ENCODE measurements at places on chromosomes 3 and 15.

- DNase-seq, result no peak
These were observed 34.0 kb upstream of the TNFAIP8L3 start for GRCh38 chr15:51128701-51129100.

GRCh38 chr3:125072749-125073389, 17.1 kb upstream of the HEG1 start:
- no peak for DNase-seq

- no peak for DNase-seq
These were observed 17.5 kb downstream of the FHIT start for GRCh38 chr3:61233746-61234145.

DNA sequence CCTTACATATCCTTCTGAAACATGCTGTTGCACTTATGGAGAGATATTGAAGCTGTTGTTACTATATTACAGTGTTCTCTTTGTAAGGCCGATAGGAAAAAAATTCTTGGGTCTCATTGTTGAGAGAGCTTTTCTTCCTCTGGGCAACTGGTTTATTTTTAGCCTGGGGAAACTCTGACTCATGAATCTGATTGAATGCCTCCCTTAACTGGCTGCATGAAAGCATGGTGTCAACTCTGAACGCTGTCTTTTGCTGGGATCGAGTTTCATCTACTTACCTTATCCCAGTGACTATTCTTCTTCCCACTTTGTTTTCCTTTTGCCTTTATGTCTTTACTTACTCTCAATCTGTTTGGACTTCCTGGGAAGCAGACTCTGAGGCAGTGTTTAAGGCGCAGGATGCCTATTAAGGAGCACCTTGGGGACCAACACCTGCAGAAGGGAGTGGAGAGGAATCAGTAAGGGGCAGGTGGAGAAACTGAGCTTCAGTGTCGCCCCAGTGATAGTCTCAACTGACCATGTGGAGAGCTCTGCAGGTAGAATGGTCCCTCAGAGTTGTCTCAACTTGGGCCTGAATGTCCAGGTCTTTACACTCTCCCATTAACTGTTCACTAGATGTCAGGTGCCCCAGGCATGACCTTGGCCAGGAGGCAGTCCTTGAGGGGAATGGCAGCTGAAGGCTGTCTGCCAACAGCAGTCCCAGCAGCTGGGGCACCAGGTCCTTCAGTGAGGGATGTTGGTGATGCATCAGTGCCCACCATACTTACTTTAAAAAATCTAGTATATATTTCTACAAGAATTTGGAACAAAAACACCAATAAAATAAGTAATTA, 88.9 kb upstream of the CCNL1 start:
- no peak for DNase-seq

DNA sequence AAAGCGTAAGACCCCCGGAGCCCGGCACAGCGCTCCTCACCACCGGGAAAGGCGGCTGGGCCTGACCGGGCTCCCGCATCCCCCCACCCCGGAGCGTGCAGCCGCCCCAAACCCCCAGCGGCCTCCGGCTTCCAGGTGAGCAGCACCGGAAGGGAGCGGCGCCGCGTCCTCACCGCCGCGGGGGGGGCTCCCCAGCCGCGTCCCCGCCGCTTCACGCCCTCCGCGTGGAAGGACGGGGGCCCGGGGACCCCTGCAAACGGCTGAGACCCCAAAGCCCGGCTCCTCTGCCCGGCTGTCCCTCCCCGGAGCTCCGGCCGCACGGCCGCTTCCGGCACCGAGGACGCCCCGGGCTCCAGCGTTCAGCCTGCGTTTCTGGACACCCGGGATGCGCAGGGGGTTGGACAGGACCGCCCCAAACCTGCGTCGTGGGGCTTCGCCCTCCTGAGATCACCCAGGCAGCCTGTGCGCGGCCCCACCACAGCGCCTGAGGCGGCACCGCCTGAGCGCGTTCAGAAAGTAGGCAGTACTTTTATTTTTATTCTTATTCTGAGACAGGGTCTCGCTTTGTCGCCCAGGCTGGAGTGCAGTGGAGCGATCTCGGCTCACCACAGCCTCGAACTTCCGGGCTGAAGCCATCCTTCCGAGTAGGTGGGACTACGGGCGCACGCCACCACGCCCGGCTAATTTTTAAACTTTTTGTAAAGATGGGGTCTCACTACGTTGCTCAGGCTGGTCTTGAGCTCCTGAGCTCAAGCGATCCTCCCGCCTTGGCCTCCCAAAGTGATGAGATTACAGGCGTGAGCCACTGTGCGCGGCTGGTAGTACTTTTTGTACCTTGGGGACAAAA, 51.6 kb upstream of the BLM start:
- no peak for DNase-seq

GRCh38 chr15:47500842-47501241, 216.5 kb upstream of the SEMA6D start:
- DNase-seq, result no peak

DNA sequence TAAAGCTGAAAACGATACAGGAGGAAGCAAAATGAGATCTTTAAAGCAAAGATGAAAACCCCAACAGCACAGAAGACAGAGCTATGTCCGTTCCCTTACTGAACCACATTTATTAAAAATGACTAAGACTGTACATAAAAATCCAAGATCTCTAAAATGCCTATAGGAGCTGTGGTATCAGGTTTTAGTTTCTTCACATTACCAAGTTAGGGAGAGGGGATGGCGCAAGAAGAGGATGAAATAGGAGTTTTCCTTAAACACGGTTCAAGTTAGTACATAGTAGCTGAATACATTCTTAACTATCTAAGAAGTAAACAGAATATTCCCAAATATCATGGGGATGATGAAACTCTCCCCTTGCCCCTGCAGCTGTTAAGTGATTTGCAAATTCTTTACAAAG, 6.3 kb downstream of the EOMES start:
- DNase-seq, result no peak

DNA sequence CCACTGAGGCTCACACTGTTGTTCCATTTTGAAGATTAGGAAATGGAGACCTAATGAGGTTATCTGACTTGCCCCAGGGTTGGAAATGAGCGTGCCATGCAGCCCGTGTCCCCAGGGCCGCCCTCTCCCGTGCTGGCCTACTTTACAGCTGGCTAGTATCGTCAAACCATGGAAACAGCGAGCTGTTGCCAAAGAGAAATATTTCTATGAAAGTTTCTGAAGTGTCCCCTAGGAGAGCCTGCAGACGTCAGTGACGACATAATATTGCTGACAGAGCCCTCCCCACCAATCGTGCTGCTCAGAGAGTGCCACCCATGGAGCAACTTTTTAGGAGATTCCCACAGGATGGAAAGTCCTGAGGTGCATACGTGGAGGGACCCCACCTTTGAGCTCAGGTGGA, 11.2 kb upstream of the FAM174B start:
- no peak for DNase-seq

DNA sequence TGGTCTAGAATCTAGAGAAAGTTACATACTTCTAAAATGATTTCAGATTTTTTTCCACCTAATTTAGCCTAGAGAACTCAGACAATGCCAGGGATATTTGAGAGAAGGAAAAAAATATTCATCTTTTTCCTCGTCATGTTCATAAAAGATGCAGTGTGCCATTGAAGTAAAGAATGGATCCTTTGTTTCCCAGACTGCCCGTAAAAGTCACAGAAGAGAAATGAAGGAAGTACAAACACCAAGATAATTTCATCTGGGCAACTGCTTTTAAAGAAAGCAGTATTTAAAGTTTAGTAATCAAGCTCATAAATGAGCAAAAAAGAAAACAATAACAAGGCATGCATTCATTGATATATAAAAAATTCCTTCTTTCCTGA, 47.2 kb downstream of the TTC23 start:
- no peak for DNase-seq

DNA sequence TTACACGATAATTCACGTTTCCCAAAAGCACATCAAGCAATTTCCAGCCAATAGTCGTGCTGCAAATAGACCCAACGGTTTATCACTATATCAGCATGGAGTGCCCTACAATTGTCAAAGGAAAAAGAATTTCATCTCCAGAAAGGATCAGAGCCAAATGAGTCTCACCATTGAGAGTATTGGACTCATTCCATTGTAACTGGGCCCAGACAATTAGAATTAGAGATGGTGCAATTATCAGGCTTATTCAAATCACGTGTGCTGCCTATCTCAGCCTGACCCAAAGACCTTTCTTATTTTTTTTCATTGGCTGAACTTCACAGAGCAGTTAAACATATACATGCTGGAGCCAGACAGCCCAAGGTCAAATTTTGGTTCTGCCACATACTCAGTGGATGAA, 87.0 kb upstream of the LRTM1 start:
- DNase-seq, result no peak

GRCh38 chr15:98503970-98504369, 144.4 kb upstream of the IGF1R start:
- DNase-seq, result peak; percentile 40

DNA sequence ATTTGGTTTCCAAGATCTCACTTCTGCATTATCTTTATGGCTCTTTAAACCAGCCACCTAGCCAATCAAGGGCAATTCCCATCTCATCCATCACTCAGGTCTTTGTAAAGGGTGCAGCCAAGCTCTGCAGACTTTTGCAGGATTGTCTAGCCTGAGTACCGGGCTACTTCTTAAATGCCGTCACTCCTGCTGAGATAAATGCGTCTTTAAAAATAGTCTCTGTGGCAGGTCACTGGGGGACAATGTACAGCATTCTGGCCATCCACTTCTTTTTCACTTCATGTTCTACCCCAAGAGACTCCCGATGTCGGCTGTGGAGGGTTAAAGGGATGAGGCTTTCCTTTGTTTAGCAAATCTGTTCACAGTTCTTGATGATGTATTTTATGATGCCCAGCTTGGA, 194.7 kb downstream of the SV2B start:
- no peak for DNase-seq

- no peak for DNase-seq
These were observed 86.5 kb downstream of the ANKRD28 start for GRCh38 chr3:15711281-15711680.

DNA sequence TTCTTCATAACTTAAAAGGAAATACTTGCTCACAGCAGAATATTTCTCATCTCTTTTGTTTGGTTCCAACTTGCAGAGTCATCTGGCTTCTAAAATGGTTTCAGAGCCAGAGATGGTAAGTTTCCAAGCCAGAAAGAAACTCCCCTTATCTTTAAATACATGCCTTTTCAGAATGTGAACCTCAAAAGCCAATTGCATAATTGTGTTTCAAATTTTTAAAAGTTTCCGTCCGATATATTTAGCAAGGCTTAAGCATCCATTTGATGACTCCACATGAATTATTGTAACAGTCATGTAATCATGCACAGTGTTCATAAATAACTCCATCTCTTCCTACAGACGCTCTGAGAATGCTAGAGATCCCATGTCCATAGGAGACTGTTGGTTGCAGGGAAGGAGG, 40.6 kb upstream of the C3orf80 start:
- no peak for DNase-seq

GRCh38 chr3:30770387-30770786, 124.1 kb downstream of the GADL1 start:
- DNase-seq, result no peak

- DNase-seq, result no peak
These were observed 183.2 kb upstream of the STAC start for GRCh38 chr3:36197151-36197550.

DNA sequence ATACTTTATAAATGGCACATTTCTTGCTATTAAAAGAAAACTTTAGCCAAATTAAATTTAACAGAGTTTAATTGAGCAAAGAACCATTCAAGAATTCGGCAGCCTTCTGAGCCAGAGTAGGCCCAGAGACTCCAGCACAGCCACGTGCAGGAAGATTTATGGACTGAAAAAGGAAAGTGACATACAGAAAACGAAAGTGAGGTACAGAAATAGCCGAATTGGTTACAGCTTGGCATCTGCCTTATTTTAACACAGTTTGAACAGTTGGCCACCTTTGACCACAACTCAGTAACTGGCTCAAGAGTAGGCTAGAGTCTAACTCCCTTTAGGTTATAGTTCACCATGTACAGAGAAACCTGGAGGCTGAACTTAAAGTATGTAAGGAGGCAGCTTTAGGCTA, 17.6 kb downstream of the CFAP44 start:
- no peak for DNase-seq

DNA sequence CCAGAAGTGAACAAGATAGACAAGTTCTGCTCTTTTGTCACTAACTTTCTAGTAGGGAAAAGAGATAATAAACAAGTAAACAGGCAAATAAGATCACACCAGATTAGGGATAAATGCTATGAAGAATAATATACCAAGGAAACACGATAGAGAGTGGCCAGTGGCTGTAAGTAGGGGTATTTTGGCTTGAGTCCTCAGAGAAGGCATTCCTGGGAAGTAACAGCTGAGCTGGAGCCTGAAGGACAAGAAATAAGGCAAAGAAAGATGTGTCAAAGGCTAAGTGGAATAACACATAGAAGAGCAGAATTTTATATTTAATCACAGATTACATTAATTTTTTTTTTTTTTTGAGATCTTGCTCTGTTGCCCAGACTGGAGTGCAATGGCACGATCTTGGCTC, 366.2 kb downstream of the ZIC1 start:
- DNase-seq, result no peak

DNA sequence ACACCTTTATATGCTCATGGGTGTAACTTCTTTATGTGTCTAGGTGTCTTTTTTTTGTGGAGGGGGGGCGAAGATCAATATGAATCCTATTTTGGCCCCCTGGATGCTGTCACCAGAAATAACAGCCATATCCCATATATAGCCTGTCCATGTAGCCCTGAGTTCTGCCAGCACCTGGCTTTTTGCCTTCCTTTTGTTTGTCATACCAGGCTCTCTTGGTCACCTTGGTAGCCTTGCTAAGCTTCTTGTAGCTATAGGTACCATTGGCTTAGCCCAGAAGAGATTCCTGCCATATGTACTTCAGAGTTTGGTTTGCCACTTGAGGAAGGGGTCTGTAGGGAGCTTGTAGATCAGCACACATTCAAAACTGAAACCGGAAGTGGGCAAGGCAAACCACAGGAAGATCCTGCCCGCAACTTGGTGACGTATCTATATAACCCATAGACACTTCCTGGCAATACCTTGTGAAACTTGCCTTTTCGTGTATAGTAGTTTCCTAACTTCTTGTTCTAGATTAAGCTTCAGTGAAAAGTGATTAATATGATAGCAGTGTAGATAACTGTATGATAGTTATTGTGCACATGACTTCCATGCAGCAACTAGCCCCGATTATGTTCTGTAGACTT, 11.9 kb downstream of the RASA2 start:
- peak; percentile 84 for DNase-seq

DNA sequence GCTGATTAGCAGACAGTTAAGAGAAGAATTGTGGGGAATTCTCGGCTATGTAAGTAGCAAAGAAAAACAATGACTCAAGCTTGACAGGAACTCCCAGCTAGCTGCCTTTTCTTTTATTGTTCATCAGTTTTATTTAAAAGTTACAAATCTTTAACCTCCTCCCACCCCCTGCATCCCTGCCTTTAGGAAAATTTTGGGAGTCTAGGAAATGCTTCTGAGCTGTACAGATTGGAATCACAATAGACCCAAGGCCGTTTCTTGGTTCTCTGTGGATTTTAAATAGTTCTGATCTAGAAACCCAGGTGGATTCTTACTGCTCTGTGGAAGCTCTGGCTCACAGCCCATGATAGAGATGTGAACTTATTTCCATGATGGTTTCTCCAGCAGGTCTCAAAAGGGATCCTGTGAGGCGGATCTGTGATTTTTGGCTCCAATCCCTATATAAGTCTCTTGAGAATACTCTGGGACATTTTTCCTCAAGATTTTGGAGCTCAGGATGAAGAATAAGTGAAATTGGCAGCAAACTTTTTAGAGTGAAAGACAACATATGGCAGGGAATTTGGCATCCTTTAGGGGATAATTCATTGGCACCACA, 312.3 kb downstream of the EPHA3 start:
- no peak for DNase-seq

Measured in CMK (cell line).